ENCODE measurements at places on chromosomes 3 and 15.

GRCh38 chr15:61057376-61057775 is 171.7 kb downstream of the RORA start:
- no peak for DNase-seq

- no peak for DNase-seq
Measured at GRCh38 chr3:27696906-27697305, 25.2 kb downstream of the EOMES start.

- no peak for DNase-seq
Measured at GRCh38 chr3:49500732-49501609, 30.9 kb downstream of the DAG1 start.

- DNase-seq: no peak
Measured at GRCh38 chr3:72224804-72225509, 440.0 kb upstream of the PROK2 start.

DNA sequence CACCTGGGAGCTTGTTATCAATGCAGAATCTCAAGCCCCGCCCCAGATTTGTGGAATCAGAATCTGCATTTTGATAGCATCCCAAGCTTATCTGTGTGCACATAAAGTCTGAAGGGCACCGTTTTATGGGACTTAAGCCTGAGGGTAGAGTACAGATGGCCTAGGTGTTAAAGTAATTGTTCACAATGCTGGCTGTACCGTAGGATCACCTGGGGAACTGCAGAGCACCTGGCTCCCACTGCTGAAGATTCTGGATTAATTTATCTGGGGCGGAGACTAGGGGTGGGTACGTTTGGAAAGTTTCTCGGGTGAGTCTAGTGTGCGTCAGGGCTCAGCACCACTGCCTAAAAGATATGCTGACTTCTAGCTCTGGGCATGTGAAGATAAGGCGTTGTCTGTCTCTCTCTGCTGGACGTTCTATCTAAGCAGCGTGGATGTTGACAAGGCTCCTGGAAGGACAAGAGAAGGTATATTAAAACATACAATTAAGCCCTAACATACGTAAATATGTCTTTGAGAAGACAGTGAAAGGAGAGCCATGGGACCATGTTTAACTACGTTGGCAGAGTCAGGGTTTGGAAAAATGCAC is 63.2 kb upstream of the RASGRP1 start:
- DNase-seq: no peak

- DNase-seq: no peak
Measured at GRCh38 chr15:73078722-73079121, 26.5 kb downstream of the NEO1 start.

- DNase-seq: no peak
Measured at GRCh38 chr3:46393554-46394434, 13.1 kb downstream of the CCR5AS start.

DNA sequence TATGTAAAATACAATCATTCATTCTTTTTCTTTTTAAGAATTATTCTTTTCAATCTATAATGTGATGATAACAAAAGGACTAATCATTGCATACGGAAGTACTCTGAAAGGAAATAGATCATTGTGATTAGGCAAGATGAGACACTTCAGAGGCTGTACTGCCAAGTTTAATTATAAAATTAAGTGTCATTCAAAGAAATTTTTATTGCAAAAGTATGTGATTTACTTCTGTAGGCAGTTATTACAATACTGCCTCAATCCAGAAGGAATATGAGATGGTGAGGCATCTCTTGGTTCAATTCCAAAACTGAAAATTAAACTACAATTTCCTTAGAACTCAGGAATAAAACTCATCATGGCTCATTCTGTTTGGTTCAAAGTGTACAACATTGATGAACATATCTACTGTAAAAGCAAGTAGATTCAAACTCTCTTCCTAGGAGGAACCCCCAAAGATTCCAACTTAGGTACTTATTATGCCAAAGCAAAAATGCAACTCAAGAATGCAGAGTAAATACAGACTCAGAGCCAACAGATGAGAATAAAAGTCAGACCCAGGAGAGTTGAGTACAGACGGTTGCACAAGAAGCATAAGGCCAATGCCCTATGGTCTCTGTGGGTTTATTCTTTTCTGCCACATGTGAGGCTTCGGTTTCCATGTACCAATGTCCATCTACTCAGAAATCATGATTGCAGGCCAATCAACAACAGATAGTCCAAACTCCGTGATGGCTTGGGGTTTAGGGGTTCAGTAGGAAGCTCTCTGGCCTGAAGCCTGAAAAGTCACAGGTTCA is 118.5 kb upstream of the WNT5A start:
- DNase-seq: no peak

GRCh38 chr3:155026999-155027591 is 53.0 kb upstream of the MME start:
- DNase-seq: no peak

GRCh38 chr3:16132928-16133327 is 41.6 kb upstream of the GALNT15 start:
- no peak for DNase-seq

- no peak for DNase-seq
Measured at GRCh38 chr3:109944836-109945235, 607.5 kb upstream of the DPPA4 start.

DNA sequence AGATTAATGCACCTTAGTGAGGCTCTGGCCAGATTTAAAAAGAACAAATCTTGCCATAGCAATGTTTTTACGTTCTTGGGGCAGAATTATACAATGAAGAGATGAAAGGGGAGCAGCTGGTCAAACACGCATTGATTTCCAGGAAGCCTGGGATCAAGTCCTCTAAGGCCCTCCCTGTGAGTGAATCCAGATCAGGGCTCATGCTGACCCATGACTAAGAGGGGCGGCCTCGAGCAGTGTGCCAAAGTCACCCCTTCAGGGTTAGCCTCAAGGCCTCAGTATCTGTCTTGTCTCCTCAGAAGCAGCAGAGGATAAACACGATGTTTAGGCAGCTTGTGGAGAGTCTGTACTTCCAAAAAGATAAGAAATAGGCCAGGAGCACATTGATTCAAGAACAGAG is 9.3 kb upstream of the RBP1 start:
- no peak for DNase-seq

DNA sequence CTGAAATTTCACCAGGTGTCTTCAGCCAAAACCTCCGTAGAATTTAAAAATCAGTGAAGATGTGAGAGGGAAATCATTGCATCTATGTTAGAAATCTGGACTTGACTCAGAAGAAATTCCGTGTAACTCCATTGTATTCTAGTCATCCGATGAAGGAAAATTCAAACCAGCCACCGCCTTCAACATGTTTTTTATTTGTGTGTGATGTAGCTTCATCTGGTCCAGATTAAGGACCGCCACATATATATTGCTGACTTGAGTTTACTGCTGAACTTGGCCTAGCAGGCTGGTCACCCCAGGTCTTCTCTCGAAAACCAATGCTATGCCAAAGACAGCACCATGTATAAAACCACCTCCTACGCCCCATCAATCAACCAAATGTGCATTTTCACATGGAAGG is 120.9 kb downstream of the FOXP1 start:
- DNase-seq: no peak

DNA sequence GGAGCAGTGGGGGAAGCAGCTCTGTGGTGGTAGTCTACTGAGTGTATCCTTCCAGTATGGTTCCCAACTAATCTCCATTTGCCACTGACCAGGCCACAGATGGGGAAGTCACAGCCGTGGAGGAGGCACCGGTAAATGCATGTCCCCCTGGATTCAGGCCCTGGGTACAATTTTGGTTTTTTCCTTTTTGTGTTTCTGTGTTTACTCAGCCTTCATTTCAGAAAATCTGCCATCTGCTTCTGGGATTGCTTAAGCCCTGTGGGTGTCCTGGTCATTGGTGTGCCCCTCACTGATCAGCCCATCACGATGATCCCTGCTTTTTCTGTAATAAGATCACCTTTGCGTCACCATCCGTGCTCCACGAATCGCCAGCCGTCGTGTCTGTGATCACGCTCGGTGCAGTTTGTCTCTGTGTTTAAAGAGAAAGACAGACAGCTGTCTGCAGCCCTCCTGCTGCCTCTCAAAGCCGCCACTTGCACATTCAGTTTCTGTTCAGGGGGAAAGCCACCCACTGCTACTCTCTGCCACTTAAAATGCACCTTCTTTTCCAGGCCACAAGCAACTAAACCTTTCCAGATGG is 68.9 kb downstream of the DNASE1L3 start:
- DNase-seq: no peak

DNA sequence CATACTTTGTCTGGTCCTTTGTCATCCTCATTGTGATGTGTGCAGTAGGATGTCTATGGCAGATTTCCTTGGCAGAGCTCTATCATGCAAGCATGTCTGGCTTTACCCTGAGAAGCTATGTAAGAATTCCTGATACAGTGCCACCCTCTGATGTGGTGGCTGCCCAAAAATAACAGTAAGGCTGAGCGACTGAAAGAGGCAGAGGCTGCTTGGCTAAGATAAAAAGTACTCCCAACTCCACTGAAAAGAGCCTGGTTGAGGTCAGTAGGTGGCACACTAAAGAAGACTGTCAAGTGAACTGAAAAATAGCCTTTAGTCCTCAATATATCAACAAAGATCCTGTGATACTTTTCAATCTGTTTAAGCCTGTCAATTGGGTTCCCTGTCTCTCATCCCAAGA is 31.7 kb downstream of the BTLA start:
- DNase-seq: no peak
